IPS DF 6.9 (cell line): ENCODE measurements at places on chromosomes 16 and 17.

GRCh38 chr16:72658888-72659717 is 388.8 kb downstream of the ZFHX3 start:
- H3K27me3 ChIP-seq = no peaks in the 10 kb centered on the region
- DNase-seq = no peak
- H3K27ac ChIP-seq = no peak overlapping the region
- H3K4me1 ChIP-seq = no peaks in the 10 kb centered on the region
- H3K36me3 ChIP-seq = no peaks in the 10 kb centered on the region
- H3K4me3 ChIP-seq = no peak overlapping the region

DNA sequence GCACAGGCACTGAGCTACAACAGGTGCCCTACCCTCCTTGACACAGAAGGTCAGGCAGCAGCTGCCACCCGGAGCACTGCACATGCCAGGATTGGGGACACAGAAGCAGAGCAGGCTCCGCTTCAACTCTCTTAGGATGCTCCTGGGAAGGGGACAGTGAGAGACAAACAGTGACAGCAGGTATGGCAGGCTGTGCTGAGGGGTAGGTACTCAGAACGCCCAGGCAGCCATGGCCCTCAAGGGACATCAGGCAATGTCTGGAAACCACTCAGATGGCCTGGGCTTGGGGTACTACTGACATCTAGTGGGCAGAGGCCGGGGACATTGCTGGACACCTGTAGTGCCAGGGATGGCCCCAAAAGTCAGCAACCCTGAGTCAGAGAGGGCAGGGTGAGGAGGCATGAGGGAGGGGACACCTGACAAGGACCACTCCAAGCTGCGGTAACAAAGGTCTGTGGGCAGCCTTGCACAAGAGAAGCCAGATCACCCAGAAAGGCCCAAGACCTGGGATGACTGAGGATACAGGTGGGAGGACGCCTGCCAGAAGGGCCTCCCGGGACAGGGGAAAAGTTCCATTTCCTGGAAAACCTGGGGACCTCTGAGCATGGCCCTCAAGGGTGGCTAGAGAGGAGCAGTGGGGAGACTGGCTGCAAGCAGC is 21.2 kb downstream of the PEMT start:
- no peaks in the 10 kb centered on the region for H3K27me3 ChIP-seq
- no peaks in the 10 kb centered on the region for H3K36me3 ChIP-seq
- H3K4me1 ChIP-seq = no peaks in the 10 kb centered on the region; the same call in 1 of the 2 replicates
- DNase-seq = no peak

GRCh38 chr17:82880620-82881323 is 41.0 kb upstream of the ZNF750 start:
- H3K27me3 ChIP-seq = no peaks in the 10 kb centered on the region
- H3K4me3 ChIP-seq = no peak overlapping the region
- H3K36me3 ChIP-seq = peaks cover 4% of the 10 kb centered on the region; the same call in 1 of the 2 replicates
- H3K27ac ChIP-seq = no peak overlapping the region
- DNase-seq = no peak

DNA sequence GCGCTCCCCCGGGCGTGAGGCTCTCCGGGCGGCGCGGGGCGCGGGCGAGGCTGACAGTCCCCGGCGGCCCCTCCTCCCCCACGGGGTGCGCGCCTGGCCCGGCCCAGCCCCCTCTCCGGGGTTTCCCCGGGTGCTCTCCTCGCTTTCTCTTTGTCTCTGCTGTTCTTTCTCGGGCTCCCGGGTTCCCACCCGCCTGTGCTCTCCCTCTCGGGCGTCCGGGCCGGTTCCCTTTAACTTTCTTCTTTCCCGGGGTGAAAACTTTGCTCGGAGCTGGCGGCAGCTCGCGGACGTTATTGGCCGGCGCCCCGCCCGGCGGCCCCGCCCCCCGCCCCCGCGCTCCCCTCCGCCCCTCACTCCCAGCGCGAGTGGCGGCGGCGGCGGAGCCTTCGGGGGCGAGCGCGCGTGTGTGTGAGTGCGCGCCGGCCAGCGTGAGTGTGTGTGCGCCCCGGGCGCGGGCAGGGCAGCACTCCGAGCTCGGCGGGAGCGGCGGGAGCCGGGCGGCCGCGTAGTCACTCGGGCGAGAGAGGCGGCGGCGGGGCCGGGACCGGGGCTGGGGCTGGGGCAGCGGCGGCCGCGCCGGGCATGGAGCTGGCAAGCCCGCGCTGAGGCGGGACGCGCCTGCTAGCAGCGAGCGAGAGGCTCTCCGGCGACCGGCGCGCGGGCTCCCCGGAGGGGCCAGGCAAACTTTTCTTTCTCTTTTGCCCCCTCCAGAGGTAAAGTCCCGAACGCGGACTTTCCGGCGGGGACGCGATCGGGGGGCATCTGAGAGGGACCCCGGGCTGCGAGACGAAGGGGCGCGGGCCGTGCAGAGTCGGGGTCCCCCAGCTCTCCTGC is at the start of gene NTN1:
TSS of gene NTN1 (plus strand) at position 353 of the 834 bp plus-strand sequence. CDS start 864 bp downstream, outside the sequence.
- H3K36me3 ChIP-seq = no peaks in the 10 kb centered on the region
- H3K27ac ChIP-seq = no peak within 1 kb of the TSS
- H3K27me3 ChIP-seq = peaks cover 45% of the 10 kb centered on the region
- peak within 1 kb of the TSS; percentile 66; the same call in 1 of the 2 replicates for H3K4me3 ChIP-seq
- peaks cover 15% of the 10 kb centered on the region for H3K4me1 ChIP-seq
- DNase-seq = no peak

- H3K36me3 ChIP-seq = no peaks in the 10 kb centered on the region
- H3K4me3 ChIP-seq = no peak overlapping the region
- no peak for DNase-seq
Measured at GRCh38 chr17:82972836-82973372, 106.5 kb upstream of the METRNL start.

- H3K27me3 ChIP-seq = no peaks in the 10 kb centered on the region
- H3K4me1 ChIP-seq = peaks cover 4% of the 10 kb centered on the region
- no peak overlapping the region for H3K27ac ChIP-seq
- DNase-seq = no peak
- no peaks in the 10 kb centered on the region; the same call in 1 of the 2 replicates for H3K36me3 ChIP-seq
- no peak overlapping the region for H3K4me3 ChIP-seq
Measured at GRCh38 chr17:81044764-81045589, 10.0 kb downstream of the BAIAP2 start.

DNA sequence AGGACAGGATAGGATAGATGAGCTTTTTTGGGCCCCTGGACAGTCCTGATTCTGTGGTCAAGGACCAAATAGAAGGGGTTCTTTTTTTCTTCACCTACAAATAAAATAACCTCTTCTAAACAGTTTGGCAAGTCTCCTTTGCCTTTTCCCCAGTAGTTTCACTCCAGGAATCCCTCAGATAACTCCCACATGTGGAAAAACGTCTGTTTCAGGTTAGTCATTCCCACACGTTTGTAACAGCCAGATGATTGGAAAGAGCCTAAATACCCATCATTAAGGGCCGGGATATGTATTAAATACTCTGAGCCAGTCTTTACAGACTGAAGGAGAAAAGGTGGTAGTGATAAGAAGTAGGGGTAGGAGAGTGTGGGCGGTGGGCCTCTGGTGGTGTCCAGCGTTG is 58.3 kb downstream of the PLD6 start:
- H3K4me1 ChIP-seq = no peaks in the 10 kb centered on the region
- H3K36me3 ChIP-seq = peaks cover 11% of the 10 kb centered on the region
- no peak for DNase-seq
- H3K4me3 ChIP-seq = no peak overlapping the region

- H3K27ac ChIP-seq = no peak overlapping the region
- no peaks in the 10 kb centered on the region for H3K4me1 ChIP-seq
- no peak for DNase-seq
- no peak overlapping the region for H3K4me3 ChIP-seq
- no peaks in the 10 kb centered on the region for H3K36me3 ChIP-seq
Measured at GRCh38 chr16:55615071-55615470, 40.7 kb upstream of the SLC6A2 start.
